Endodermal cell (in vitro differentiated cells): ENCODE measurements at places on chromosomes 1 and 21. TPM values are rescaled to one million over a fixed set of nuclear protein-coding genes. Genes with fewer than 3 reads are reported as not detected.

The HP1BP3 gene
- 169 to 207 TPM (median 207 TPM) in 3 replicates for total RNA-seq

DNA sequence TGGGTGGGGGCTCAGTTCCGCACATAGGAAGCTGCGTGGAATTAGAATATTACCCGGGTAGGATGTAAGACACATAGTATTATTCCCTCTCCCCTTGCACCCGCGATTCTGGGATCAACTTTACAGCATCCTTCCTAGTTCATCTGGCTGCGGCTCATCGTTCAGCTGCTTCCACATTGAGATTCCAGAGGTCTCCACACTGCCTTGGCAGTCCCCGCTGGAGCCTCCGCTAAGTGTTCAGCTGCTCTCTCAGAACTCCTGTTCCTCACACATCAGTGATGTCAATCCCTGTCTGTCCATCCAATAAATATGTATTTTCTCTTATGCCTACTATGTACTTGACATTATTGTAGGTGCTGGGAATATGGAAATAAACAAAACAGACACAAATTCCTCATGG is 135.6 kb upstream of the SYT6 start:
- H3K36me3 ChIP-seq, result no peaks in the 10 kb centered on the region
- no peak overlapping the region for H3K27ac ChIP-seq
- DNase-seq, result no peak
- peaks cover 9% of the 10 kb centered on the region for H3K4me1 ChIP-seq
- no peak overlapping the region for H3K4me3 ChIP-seq
- H3K27me3 ChIP-seq, result peaks cover 28% of the 10 kb centered on the region

DNA sequence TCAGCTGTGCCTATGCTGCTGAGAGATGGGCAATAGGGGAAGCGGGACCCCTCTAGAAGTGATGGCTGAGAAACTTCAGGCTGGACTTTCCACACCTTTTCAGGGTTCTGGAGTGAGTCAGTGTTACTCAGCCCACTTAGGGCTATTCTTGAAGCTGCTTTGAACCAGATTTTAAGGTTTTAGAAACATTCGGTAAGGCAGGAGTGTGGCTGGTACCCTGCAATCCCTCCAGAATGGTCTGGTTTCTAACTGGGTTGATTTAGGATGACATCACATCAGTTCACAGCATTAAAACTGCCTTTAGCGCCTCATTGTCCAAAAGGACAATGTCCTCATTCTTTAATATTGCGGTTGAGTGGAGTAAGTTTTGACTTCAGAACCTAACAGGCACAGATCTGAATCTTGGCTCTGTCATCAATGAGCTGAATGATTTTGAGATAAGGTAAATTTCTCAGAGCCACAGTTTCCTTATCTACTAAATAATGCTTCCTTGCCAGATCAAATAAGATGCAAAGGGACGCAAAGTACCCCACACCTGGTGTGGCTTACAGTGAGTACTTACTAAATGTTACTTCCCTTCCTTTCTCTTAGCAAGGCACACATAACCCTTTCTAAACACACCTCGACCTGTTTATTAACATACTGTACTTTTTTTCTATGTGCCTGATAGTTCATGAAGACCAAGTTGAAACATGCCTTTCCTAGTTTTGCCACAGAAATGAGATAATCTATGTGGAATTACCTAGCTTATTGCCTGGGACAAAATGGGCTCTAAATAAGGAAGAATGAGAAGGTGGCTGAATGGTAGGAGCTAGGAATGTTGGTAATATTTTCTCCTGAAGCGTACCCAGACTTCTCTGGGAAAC is 209.8 kb downstream of the ROR1 start:
- H3K36me3 ChIP-seq, result no peaks in the 10 kb centered on the region
- no peak for DNase-seq
- H3K4me3 ChIP-seq, result no peak overlapping the region

GRCh38 chr1:74478979-74479378 is 33.4 kb downstream of the LRRC53 start:
- no peak for DNase-seq
- no peaks in the 10 kb centered on the region for H3K27me3 ChIP-seq
- no peak overlapping the region for H3K27ac ChIP-seq
- H3K4me3 ChIP-seq, result no peak overlapping the region

The FCRL1 gene
- total RNA-seq, result not detected in 3 replicates

DNA sequence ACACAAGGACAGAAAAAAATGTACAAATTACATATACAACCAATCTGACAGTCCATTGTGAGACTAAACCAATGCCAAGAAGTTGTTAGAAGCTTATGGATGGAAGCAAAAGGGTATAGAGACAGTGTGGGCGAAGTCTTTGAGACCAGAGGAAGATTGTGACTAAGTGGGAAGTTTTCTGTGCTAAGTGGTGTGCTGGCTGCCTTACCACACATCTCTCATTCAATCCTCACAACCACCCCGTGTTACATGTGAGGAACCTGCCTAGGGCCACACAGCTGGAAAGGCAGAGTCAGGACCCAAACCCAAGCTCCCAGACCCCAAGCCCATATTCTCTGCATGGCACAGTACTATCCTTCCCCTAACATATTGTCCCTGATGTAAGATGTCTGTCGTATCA is 53.5 kb upstream of the DUSP10 start:
- no peak overlapping the region for H3K27ac ChIP-seq
- H3K36me3 ChIP-seq, result no peaks in the 10 kb centered on the region
- no peak for DNase-seq
- H3K4me1 ChIP-seq, result no peaks in the 10 kb centered on the region

The SLC44A5 gene
- 4.2 and 4.6 TPM in 2 replicates for total RNA-seq

GRCh38 chr1:118223426-118223825 is 38.4 kb upstream of the SPAG17 start:
- no peaks in the 10 kb centered on the region for H3K27me3 ChIP-seq
- no peaks in the 10 kb centered on the region for H3K36me3 ChIP-seq
- peak; percentile 86 for DNase-seq
- H3K4me1 ChIP-seq, result no peaks in the 10 kb centered on the region
- no peak overlapping the region for H3K27ac ChIP-seq

- peak; percentile 92 for DNase-seq
- no peak overlapping the region for H3K27ac ChIP-seq
- peaks cover 46% of the 10 kb centered on the region for H3K27me3 ChIP-seq
- H3K36me3 ChIP-seq, result no peaks in the 10 kb centered on the region
These were observed 3.7 kb upstream of the PPM1J start for GRCh38 chr1:112718691-112719418.
